Panc1 (cell line): ENCODE measurements at places on chromosomes 4 and X.

- no peaks in the 10 kb centered on the region for H3K27me3 ChIP-seq
- H3K4me1 ChIP-seq, result no peaks in the 10 kb centered on the region
- no peaks in the 10 kb centered on the region for H3K36me3 ChIP-seq
- H3K4me3 ChIP-seq, result no peak overlapping the region
Measured at GRCh38 chrX:40406330-40406859, 174.4 kb upstream of the ATP6AP2 start.

- no peaks in the 10 kb centered on the region for H3K36me3 ChIP-seq
- H3K4me1 ChIP-seq, result no peaks in the 10 kb centered on the region
- no peak overlapping the region for H3K27ac ChIP-seq
Measured at GRCh38 chr4:151442002-151442401, 33.0 kb downstream of the FHIP1A start.

GRCh38 chr4:76498550-76498949 lies 63.5 kb downstream of the SHROOM3 start:
- no peak overlapping the region for H3K27ac ChIP-seq
- no peaks in the 10 kb centered on the region for H3K4me1 ChIP-seq
- H3K4me3 ChIP-seq, result no peak overlapping the region
- no peak for DNase-seq
- peaks cover 3% of the 10 kb centered on the region for H3K27me3 ChIP-seq

GRCh38 chr4:82429728-82430192 lies 502 bp downstream of the HNRNPDL start:
- no peak for DNase-seq
- peak overlapping the region; percentile 89 for H3K27ac ChIP-seq
- H3K4me1 ChIP-seq, result peaks cover 20% of the 10 kb centered on the region
- peak overlapping the region; percentile 85 for H3K4me3 ChIP-seq

GRCh38 chr4:100539706-100540105 lies 21.9 kb upstream of the EMCN start:
- DNase-seq, result no peak
- no peaks in the 10 kb centered on the region for H3K4me1 ChIP-seq
- no peaks in the 10 kb centered on the region for H3K36me3 ChIP-seq
- no peak overlapping the region for H3K27ac ChIP-seq
- H3K27me3 ChIP-seq, result no peaks in the 10 kb centered on the region

DNA sequence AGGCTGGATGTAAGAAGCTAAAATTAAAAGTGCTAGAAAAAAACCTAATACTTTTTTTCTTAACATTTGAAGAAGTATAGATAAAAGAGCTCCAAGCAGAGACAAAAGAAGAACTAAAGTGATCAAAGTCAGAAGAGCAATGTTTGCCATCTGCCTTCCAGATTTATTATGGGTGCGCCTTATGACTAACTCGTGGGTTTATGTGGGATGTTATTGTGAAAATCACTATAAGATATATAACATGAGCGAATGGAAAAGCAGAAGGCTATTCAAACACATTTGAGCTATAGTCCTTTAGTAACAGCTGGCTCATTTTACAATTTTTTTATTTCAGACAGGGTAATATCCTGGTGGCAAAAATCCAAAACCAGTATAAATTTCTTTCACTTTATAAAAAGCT lies 1040.7 kb downstream of the RAPGEF2 start:
- no peaks in the 10 kb centered on the region for H3K27me3 ChIP-seq
- no peak overlapping the region for H3K4me3 ChIP-seq
- no peak for DNase-seq
- H3K36me3 ChIP-seq, result no peaks in the 10 kb centered on the region

DNA sequence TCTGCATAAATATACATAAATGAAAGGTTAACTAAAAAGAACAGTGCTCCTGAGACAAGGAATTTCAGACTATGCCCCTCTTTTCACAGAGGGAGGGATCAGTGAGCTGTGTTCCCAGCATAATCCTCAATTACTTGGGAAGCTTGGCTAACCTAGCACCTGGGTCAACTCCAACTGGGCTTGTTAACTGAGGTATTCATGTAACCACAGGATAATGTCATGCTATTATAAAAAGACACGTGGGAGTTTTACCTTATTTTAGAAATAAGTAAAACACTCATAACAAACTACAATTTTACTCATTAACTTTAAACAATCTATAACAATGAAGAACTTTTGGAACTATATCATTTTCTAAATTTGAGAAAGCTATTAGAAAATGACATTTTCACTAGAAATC lies 48.6 kb downstream of the RPGR start:
- H3K4me3 ChIP-seq, result no peak overlapping the region
- no peaks in the 10 kb centered on the region for H3K36me3 ChIP-seq
- no peak for DNase-seq
- no peak overlapping the region for H3K27ac ChIP-seq
- no peaks in the 10 kb centered on the region for H3K4me1 ChIP-seq
- no peaks in the 10 kb centered on the region for H3K27me3 ChIP-seq

GRCh38 chrX:40423299-40423698 lies 157.5 kb upstream of the ATP6AP2 start:
- no peaks in the 10 kb centered on the region for H3K36me3 ChIP-seq
- H3K4me1 ChIP-seq, result no peaks in the 10 kb centered on the region
- H3K27ac ChIP-seq, result no peak overlapping the region
- no peak overlapping the region for H3K4me3 ChIP-seq
- H3K27me3 ChIP-seq, result no peaks in the 10 kb centered on the region
